ENCODE measurements at places on chromosomes 3 and 15.

DNA sequence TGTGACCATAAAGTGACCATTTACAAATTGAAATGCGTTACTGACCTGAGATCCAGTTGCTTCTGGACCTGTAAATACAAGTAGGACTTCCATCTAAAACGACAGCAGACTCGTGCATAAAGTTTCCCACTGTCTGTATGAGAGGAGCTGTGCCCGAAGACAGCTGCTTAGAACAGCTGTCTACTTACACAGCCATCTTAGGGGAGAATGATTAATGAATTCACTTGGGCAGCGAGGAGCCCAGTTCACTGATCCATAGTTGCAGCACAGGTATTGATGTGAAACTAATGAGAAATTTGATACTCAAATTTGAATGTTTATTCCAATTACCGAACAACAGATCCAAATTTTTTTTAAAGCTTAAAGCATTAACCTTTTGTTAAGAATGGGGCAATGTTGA lies 748.1 kb downstream of the NR2F2 start:
- DNase-seq: no peak

DNA sequence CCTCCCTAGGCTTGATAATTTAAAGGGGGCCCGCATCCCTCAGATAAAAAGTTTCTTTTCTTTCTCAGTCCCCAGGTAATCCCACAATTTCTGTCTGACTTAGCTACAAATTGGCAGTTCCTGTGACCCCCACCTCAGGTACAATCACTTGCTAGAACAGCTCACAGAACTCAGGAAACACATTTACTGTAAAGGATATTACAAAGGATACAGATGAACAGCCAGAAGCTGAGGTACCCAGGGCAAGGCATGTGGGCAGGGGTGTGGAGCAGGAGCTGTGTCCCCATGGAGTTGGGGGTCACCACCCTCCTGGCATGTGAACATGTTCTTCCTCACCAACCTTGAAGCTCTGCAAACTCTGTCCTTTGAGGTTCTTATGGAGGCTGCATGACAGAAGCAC lies 73.8 kb downstream of the CMTM8 start:
- DNase-seq: no peak

- no peak for DNase-seq
Measured at GRCh38 chr3:50873376-50874157, 198.8 kb downstream of the DOCK3 start.

- no peak for DNase-seq
Measured at GRCh38 chr3:148896062-148896461, 31.0 kb downstream of the CPA3 start.

- no peak for DNase-seq
Measured at GRCh38 chr3:43783987-43784639, 93.4 kb downstream of the ABHD5 start.

GRCh38 chr3:4776980-4777581 lies 202.2 kb upstream of the BHLHE40 start:
- no peak for DNase-seq

DNA sequence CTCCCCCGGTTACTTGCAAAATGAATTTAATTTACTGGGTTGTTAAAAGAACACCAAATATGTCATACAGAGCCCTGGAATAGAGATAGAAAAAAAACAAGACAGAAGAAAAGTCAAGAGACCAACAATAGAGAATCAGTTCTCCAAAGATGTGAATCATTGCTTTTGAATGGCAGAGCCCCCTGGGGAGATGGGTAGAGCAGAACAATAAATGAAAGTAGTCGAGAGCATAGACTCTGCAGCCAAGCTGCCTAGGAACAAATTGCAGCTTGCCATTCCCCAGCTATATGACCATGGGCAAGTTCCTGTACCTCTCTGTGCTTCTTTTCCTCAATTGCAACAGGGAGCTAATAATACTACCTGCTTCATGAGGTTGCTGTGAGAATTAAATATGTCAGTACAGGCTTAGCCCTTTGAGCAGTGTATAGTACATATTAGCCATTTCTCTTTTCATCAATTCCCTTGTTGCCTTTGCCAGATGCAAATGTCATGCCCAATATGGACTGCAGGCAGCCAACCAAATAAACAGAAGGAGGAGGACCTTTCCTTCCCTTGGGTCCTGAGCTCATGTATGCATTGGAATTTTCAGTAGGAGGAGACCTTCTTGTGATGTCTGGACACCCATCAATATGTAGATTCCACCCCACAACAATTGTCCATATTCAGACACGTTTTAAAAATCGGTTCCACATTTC lies 25.0 kb upstream of the BFSP2 start:
- DNase-seq: no peak

- DNase-seq: no peak
Measured at GRCh38 chr3:129838086-129838485, 55.4 kb downstream of the TMCC1 start.

DNA sequence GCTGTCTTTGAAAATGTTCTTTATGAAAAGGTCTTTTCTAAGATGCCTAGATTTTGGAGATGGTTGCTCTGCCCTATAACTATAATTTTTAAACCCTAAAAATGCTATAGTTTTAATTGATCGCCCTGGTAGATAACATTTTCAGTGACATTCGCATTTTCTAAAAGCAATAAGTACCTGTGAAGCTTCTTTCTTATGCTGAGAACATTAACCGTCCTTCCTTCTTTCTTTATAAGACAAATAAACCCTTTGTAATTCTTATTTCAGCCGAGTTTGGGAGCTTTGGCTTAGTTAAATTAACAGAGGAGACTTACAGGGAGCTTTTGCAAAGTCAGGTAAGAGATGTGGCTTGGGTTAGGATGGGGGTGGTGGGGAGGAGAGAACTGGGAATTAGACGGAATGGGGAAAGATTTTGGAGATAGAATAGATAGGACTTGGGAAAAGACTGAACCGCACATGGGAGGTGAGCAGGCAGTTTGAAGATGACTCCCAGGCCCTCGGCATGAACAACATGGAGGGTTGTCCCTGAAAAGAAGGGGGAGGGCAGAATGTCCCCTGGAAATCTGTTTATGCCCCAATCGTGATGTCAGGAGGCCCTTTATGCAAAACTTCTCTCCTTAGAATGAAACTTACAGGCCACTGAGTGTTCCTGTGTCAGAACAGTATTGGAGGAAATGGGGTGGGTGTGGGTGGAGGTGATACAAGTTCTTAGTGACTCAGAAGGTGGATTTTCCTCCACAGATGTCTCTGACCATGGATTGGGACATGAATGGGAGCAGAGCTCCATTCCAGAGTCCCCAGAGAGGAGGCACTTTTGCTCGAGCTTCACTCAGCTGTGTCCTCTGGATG lies 76.2 kb upstream of the LARS2 start:
- no peak for DNase-seq

- no peak for DNase-seq
Measured at GRCh38 chr3:24023197-24023596, 78.1 kb downstream of the NR1D2 start.

- DNase-seq: no peak
Measured at GRCh38 chr3:72629191-72629631, 219.0 kb downstream of the SHQ1 start.

GRCh38 chr3:162367429-162368260 lies 871.0 kb downstream of the OTOL1 start:
- no peak for DNase-seq

DNA sequence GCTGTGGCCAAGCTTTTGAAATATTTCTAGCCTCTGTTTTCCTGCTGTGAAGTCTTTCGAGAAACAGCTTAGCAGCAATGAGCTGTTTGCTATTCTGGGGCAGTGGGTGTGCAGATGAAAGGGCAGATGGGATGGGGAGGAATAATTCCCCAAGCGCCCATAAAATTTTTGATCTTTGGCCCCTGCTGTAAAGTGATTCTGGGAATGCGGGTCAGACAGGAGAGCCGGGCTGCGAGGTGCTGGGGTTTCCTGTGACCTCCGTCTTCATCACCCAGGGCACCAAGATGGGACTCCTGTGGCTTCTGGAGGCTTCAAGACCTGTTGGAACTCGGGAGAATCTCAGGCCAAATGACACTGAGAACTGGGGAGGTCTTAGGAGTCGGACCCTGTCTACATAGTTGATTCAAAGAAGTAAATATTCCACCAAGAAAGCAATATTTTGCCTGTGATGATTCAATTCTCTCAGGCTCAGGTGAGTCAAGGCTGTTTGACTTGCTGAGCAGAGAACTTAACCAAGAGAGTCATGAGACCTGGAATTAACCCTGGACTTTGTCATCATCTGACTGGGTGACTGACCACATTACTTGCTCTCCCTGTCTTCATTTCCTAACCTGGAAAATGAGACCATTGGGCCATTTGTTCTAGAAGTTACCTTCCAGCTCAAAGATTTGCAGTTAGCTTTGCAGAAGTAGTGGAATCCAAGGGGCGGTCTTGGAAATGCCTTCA lies 86.4 kb downstream of the POLR2M start:
- no peak for DNase-seq

GRCh38 chr3:45488591-45488990 lies 100.2 kb downstream of the LARS2 start:
- no peak for DNase-seq

DNA sequence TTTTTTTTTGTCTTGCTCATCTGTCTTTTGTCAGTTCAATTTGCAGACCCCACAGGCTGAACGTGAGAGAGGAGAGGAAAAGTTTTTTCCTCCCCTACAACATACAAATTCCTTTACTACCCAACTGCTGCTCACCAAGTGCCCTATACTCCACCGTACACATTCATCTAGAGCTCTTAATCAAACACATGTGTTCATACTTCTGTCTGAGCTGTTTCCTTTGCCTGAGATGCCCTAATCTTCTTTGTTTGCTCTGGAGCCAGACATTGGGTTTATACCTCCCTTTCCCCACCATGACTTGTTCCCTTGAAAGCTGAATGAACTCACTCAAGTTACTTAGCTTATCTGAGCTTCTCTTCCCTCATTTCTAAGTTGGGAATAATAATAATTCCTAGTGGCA lies 122.7 kb upstream of the RASGRP1 start:
- DNase-seq: no peak

DNA sequence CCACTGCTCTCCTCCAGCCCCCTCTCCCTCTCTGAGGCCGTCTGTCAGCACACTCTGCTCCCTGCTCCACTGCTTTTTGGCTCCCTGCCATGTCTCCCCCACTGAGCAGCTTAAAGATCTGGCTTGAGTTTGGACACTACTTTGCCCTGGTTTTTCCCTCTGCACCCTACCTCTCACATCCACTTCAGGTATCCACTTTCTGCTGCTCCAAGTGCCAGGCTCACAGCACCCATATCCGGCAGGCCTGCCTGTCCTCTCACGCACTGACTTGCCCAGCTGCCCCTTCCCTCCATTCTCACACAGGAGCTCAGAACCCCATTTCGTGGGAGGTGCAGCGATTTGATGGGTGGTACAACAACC lies 3.7 kb downstream of the DUOX1 start:
- no peak for DNase-seq

DNA sequence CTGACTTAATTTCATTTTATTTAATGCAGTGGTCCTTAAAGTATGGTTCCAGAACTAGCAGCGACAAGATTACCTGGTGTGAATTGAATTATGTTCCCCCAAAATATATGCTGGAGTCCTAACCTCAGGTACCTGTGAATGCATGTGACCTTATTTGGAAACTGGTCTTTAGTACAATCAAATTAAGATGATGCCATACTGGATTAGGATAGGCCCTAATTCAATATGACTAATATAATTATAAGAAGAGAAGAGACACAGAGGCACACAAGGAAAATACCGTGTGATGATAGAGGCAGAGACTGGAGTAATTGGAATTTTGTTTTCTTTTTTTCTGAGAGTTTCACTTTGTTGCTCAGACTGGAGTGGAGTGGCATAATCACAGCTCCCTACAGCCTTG lies 12.6 kb upstream of the SPATA16 start:
- DNase-seq: no peak

GRCh38 chr15:54681584-54681983 lies 515.2 kb downstream of the RSL24D1 start:
- DNase-seq: no peak

GRCh38 chr3:66413151-66413751 lies 87.6 kb downstream of the LRIG1 start:
- DNase-seq: no peak

DNA sequence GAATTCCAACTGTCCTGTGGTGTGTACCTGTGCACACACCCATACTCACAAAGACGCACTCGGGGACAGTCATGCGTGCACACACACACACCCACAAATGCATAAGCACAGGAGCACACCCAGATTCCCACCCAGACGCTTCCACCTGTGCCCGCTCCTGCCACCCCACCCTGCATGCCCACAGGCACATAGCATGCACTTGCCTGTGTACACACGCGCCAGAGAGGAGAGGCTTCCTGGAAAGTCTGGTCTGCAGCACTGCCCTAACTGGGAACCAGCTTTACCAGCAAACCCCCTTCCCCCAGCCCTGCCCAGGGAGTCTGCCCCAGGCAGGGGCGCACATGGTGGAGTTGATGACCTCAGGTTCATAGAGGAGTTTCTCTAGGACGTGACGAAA lies 246.2 kb downstream of the UACA start:
- DNase-seq: no peak

Data from activated naive CD4-positive, alpha-beta T cell treated with anti-CD3 and anti-CD28 coated beads, Interleukin-2, amount 10 ng/mL, durations not matched to agents 7 days and 5 days (primary cell).